ENCODE measurements at places on chromosomes 5 and 9. TPM values are rescaled to one million over a fixed set of nuclear protein-coding genes. Genes with fewer than 3 reads are reported as not detected.

DNA sequence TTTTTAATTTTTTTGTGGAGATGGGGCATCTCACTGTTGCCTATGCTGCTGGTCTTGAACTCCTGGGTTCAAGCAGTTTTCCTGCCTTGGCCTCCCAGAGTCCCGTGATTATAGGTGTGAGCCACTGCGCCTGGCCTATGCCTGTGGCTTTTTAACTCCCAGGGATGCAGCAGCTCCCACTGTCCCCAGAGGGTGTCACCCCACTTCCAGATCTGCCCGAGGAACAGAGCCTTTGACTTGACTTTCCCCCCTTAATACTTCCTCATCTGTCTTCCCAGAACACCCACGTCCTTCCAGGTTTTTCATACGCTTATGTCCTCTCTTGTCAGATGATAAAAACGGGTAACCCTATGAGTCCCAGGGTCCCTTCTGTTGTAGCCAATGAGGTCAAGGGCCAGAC is 7.6 kb upstream of the PRRC2B start:
- no peak for DNase-seq

DNA sequence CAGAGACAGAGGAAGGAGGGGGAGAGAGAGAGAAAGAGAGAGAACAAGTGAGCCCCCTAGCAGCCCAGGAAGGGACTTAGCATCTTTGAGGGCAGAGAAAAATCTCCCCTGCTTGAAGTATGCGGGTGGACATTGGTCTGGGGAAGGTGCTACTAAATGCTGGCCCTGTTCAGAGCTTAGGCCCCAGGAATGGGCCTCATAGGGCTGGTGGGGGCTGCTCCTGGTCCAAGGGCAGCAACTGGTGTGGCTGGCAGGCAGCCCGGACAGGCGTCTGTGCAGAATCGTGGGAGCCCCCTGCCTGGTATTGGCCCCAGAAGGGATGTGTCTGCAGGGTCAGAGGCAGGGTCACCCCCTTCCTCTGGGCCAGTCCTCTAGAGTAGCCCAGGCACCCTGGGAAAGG is 47.8 kb upstream of the SUSD3 start:
- DNase-seq = no peak

- no peak for DNase-seq
Measured at GRCh38 chr9:124300312-124300711, 42.6 kb downstream of the NEK6 start.

- no peak for DNase-seq
Measured at GRCh38 chr5:169192536-169192935, 108.4 kb downstream of the SLIT3 start.

DNA sequence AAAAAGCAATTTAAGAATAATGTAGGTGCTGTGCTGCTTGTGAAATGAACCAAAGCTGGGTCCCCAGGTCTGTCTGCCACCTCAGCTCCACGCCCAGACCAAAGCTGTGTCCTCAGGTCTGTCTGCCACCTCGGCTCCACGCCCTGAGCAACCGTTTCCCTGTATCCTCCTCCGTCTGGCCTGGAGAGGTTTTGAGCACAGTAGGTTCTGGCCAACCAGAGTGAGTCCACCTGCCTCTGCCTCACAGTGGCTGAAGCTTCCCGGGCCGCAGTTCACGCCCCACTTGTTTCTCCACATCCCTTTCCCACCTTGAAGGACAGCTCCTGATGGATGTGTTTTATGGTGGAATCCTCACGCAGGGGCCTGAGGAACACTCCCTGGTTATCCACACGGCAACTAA is 120.5 kb downstream of the ADAMTS2 start:
- no peak for DNase-seq

DNA sequence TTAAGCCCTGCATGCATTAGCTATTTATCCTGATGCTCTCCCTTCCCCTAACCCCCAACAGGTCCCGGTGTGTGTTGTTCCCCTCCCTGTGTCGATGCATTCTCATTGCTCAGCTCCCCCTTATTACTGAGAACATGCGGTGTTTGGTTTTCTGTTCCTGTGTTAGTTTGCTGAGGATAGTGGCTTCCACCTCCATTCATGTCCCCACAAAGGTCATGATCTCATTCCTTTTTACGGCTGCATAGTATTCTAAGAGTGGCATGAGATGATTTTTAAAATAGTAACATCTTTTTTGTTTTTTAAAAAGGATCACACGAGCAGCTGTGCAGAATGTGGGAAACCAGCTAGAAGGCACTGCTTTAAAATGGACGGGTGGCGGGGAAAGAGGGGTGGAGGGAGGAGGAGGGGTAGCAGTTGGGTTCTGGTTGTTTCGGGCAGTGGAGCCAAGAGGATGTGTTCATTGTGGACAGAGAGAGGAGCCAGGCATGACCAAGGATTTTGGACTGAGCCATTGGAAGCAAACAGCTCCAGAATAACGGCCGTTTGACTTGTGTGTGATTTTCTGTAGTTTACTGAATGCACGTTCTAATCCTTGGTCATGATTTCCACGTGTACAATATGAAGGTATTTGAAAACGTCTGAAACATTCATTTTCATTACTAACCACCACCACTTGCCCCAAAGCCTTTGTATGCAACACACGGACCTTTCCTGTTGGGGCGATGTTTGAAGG is 1.7 kb upstream of the TENT4A start:
- no peak for DNase-seq

GRCh38 chr5:354581-355378 is 33.3 kb downstream of the AHRR start:
- no peak for DNase-seq

- DNase-seq = no peak
Measured at GRCh38 chr5:128667152-128667551, 129.1 kb upstream of the FBN2 start.

DNA sequence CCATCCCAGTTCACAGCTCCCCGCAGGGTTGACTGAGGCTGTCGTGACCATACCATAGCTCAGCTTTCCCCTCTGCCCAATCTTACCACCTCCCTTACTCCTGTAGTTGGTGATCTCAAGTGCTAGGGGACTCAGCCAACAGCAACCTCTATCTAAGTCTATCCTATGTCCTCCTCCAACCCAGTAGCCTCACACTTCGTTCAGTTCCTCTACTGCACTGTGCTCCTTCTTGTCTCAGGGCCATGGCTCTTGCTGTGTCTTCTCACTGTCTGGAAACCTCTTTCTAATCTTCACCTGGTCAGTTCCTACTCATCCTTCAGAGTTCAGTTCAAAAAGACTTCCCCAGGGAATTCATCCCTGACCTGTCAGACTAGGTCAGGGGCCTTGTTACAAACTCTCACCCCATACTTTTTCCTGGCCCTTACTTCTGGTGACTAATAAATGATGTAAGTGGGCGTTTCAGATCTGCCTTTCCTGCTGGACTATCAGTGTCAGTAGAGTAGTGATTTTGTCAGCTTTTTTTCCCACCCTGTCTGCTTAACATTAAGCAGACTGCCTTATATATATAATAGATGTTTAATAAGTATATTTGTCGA is 53.6 kb upstream of the NR3C1 start:
- DNase-seq = peak; percentile 76

GRCh38 chr5:170466988-170467707 is 36.7 kb upstream of the KCNIP1 start:
- DNase-seq = peak; percentile 98

- no peak for DNase-seq
Measured at GRCh38 chr9:136337416-136338395, 10.4 kb downstream of the GPSM1 start.

GRCh38 chr5:140631036-140631417 is 1.9 kb downstream of the CD14 start:
- DNase-seq = no peak

GRCh38 chr9:70921136-70921535 is 200.3 kb downstream of the TRPM3 start:
- DNase-seq = peak; percentile 39

GRCh38 chr9:88673886-88674285 is 138.9 kb downstream of the NXNL2 start:
- no peak for DNase-seq

GRCh38 chr5:53749621-53750020 is 189.2 kb downstream of the NDUFS4 start:
- peak; percentile 10 for DNase-seq

DNA sequence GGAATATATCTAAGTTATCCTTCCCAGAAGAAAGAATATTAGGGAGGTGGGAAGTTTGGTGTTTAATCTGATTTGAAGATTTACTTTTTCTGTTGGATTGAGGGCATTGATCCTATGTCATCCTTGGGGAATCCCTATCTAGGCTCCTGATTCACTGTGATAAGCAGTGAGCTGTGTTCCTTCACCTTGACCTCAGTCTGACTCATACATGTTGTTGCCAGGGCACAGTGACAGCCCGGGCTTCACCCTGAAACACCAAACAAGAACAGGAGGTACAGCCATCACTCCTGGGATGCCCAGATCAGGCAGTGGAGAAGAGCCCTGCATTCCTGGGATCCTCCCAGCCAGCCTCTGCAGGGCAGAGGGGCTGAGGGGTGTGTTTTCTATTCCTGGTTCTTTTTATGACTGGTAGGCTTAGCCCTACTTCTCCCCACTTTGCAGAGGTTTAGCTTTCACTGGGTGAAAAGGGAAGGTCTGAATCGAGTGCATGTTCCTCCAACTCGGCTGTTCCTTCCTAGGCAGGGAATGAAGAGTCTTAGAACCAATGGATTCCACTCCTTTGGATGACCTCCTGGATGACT is 3.1 kb upstream of the FAM53C start:
- peak; percentile 7 for DNase-seq

GRCh38 chr9:122364783-122365150 is 6.1 kb upstream of the PTGS1 start:
- DNase-seq = peak; percentile 73

- peak; percentile 66 for DNase-seq
Measured at GRCh38 chr5:36689225-36689624, 82.8 kb downstream of the SLC1A3 start.

The SPINK6 gene
- polyA plus RNA-seq = not detected

The PGM5 gene
- polyA plus RNA-seq = not detected

The CACFD1 gene
- polyA plus RNA-seq = 4.7 TPM
